Glutamatergic neuron (in vitro differentiated cells): ENCODE measurements at places on chromosomes 6 and 20. TPM values are rescaled to one million over a fixed set of nuclear protein-coding genes. Genes with fewer than 3 reads are reported as not detected.

Gene RAE1
- total RNA-seq, result 28.3 TPM

Gene ZNF311
- total RNA-seq, result 5.1 TPM

GRCh38 chr20:14406495-14406894 lies 69.1 kb upstream of the FLRT3 start:
- DNase-seq, result no peak

- DNase-seq, result no peak
Observed at GRCh38 chr20:48407710-48408109, 420.1 kb downstream of the PREX1 start.

Gene DEFB124
- total RNA-seq, result not detected

Gene ABHD16B
- total RNA-seq, result not detected

DNA sequence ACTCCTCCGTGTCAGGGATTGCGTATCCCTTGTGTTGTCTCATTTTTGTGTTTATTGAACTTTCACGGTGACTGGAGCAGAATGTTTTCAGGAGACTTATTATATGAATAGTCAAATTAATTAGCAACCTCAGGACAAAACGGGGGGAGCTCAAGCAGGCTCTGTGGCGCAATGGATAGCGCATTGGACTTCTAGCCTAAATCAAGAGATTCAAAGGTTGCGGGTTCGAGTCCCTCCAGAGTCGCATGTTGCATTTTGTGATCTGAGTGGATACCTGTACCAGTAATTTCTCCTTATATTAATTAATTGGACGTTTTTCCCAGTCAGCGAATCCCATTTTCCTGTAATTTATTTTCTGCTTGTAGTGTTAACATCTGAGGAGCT lies 89.1 kb upstream of the ZNF184 start:
- no peak for DNase-seq

- DNase-seq, result no peak
Observed at GRCh38 chr6:150930841-150931240, 65.3 kb downstream of the MTHFD1L start.

Gene SEMG2
- total RNA-seq, result not detected

DNA sequence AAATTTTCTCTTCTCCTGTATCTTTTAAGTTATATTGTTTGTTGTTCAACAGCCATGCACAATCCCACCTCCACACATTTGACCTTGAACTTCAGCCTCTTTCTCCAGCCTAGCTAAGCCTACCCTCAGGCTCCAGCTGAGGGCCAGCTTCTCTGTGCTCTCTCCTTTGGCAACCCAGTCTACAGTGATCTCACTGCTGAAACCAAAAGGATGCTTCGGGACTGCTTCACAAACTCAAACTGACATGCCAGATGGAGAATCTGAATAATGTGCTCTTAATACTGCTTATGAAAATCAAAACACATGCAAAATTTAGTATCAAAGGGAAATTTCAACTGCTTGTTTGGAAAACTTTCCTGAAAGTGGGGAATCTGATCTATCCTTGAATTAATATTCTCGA lies 16.1 kb upstream of the RIN2 start:
- no peak for DNase-seq

- DNase-seq, result no peak
Observed at GRCh38 chr6:33720998-33721397, 9.5 kb upstream of the UQCC2 start.

Gene MMP24
- 19.0 TPM for total RNA-seq
